ENCODE measurements at places on chromosomes 2 and 18. TPM values are rescaled to one million over a fixed set of nuclear protein-coding genes. Genes with fewer than 3 reads are reported as not detected.

TUBB8B gene
- not detected for total RNA-seq

RTN4 gene
- total RNA-seq = 137 TPM

STARD6 gene
- not detected for total RNA-seq

MRO gene
- not detected for total RNA-seq

ZNF516 gene
- 19.3 TPM for total RNA-seq

RAMP1 gene
- total RNA-seq = 2.2 TPM

GPAT2 gene
- total RNA-seq = 0.44 TPM

CNDP1 gene
- total RNA-seq = not detected

GAREM1 gene
- 22.9 TPM for total RNA-seq

LOXL3 gene
- 0.52 TPM for total RNA-seq

DNAJC5G gene
- not detected for total RNA-seq

PRSS56 gene
- total RNA-seq = not detected

RGPD6 gene
- total RNA-seq = 1.9 TPM

CIB4 gene
- not detected for total RNA-seq

NTSR2 gene
- total RNA-seq = not detected

WDR33 gene
- total RNA-seq = 38.3 TPM

ITGA6 gene
- total RNA-seq = 65.2 TPM

RFTN2 gene
- 1.5 TPM for total RNA-seq

GRB14 gene
- 0.36 TPM for total RNA-seq

MFSD2B gene
- total RNA-seq = not detected

NPPC gene
- 2.1 TPM for total RNA-seq

ABCG8 gene
- not detected for total RNA-seq

CHRNG gene
- not detected for total RNA-seq

ADGRF3 gene
- total RNA-seq = 0.04 TPM

MAPK4 gene
- total RNA-seq = 0.12 TPM

KLHL29 gene
- 3.6 TPM for total RNA-seq

RNF138 gene
- 19.5 TPM for total RNA-seq

EFHD1 gene
- total RNA-seq = 1.1 TPM

TTC31 gene
- 10.5 TPM for total RNA-seq

HOXD13 gene
- not detected for total RNA-seq

NOP58 gene
- total RNA-seq = 48.4 TPM

AQP12A gene
- total RNA-seq = not detected

GORASP2 gene
- total RNA-seq = 60.8 TPM

RUFY4 gene
- total RNA-seq = 0.12 TPM

IL18RAP gene
- 0.64 TPM for total RNA-seq

PLCD4 gene
- 5.7 TPM for total RNA-seq

BMP10 gene
- total RNA-seq = not detected

COLEC11 gene
- total RNA-seq = not detected

MEIS1 gene
- 31.8 TPM for total RNA-seq

CCDC102B gene
- total RNA-seq = 1.2 TPM

EPHA4 gene
- total RNA-seq = 16.9 TPM
